ENCODE measurements at places on chromosomes 13 and 19.

DNA sequence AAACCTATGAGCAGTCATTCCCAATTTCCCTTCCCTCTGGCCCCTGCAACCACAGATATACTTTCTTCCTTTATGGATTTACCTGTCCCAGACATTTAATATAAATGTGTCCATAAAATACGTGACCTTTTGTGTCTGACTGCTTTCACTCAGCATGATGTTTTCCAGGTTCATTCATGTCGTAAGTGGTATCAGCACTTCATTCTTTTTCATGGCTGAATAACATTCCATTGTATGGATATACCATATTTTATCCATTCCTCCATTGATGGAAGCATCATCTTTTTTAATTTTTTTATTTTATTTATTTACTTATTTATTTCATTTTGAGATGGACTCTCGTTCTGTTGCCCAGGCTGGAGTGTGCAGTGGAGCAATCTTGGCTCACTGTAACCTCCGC lies 8.0 kb upstream of the PPP6R1 start:
- no peak for DNase-seq

GRCh38 chr13:78198419-78198818 lies 279.8 kb upstream of the EDNRB start:
- DNase-seq: no peak

DNA sequence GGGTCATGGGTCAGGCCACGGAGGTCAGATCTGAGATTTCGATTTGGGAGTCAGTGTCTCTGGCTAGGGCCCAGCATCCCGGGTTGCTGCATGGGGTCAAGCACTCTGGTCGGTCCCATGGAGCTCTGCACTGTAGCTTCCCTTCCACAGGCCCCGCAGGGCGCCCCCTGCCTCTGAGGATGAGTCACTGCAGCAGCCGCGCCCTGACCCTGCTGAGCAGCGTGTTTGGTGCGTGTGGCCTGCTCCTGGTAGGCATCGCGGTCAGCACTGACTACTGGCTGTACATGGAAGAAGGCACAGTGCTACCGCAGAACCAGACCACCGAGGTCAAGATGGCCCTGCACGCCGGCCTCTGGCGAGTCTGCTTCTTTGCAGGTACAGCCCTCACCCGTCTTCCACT lies 3.6 kb downstream of the CACNG7 start:
- DNase-seq: no peak

DNA sequence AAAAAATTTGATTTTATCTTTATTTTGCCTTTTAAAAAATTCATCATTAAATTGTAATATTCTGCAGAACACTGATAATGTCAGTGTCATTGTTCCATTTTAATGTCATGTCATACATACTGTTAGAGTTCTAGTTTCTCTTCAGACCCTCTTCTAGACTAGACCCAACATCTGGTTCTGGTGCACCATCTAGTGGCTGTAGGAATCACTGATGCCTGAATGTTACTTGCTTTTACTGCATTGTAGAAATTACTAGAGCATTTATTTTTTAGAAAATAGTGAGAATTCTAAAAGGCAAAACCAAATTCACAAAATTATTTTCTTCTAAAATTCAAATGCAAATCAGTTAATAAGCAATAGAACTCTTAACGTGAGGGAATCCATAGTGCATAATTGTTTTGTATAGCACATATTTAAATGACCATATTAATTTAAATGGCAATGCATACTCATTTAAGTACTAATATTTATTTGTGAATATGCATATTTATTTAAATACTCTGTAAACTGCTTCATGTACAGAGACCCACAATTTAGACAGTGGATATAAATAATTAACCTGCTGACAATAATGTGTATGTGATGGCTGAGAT lies 425.7 kb downstream of the KLF12 start:
- peak; percentile 53 for DNase-seq

- DNase-seq: peak; percentile 28
Observed at GRCh38 chr19:1618157-1619093, 13.2 kb upstream of the UQCR11 start.

DNA sequence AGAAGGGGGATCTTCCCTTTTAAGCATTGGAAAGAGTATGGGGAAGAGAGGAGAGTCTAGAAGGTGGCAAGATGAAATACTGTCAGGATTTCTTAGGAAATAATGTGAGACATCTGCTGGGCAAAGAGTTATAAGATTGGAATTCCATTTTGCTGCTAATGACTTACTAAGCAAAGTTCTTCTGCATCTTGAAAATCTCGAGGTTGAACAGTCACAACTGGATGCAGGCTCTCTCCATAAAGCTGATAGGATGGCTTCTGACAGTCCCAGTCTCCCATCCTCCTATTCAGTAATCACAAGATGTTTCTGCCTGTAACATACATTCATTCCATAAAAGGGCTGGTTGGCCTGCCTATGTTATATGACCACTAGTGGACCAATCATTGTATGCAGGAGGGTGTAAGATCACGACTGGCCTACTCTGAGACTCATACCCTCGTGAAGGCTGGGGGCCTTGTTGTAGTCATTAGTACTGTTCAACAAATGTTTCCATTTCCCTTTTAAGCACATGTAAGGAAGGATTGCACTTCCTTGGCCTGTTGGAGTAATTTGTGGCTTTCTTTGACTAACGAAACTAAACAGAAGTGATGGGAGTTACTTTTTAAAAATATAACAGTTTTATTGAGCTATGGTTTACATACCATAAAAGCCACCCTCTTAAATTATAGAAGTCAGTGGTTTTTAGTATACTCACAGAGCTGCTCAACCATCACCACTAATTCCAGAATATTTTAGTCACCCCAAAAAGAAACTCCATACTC lies 45.0 kb upstream of the TDRD3 start:
- no peak for DNase-seq

DNA sequence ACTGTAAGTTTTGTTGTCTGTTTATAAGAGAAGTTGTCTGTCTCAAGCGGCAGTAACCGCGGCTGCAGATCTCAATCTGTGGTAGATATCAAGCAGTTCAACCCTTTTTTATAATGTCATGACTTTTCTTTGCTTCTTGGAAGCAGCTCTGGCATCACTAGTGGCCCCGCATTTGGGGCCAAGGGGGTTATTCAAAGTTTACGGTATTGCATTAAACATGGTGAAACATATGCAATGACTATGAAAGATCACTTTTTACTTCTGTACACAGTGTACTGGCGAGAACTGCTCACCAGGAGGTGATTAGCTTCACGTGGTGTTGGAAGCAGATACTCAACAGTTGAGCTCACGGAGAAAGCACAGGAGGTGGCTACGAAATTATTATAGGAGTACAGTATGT lies 4.6 kb upstream of the FFAR3 start:
- no peak for DNase-seq

DNA sequence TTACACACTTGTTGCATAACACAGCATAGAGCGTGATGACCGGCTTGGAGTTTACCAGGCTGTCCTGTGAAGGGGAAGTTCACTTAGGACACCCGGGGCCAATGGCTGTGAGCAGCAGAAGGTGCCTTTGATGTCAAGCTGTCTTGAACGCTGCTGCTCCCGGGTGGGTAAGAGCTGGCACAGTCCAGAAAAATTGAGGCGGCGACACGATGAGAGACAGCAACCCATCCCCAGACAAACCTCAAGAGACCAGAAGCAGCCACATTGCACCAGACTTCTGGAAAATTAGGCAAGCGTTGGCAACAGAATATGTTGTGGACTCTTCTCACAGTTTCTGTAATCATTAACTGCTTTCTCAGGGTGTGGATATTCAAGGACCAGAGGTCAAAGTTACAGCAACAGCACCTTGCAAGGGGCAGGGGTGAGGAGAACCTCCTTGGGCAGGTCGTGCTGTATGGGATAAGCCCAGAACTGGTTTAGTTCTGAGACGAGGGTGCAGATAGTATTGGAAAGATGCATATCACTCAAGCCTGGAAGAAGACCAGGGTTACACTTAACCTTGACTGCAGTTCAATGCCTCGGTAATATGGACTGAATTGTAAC lies 10.1 kb downstream of the NFILZ start:
- peak; percentile 64 for DNase-seq

DNA sequence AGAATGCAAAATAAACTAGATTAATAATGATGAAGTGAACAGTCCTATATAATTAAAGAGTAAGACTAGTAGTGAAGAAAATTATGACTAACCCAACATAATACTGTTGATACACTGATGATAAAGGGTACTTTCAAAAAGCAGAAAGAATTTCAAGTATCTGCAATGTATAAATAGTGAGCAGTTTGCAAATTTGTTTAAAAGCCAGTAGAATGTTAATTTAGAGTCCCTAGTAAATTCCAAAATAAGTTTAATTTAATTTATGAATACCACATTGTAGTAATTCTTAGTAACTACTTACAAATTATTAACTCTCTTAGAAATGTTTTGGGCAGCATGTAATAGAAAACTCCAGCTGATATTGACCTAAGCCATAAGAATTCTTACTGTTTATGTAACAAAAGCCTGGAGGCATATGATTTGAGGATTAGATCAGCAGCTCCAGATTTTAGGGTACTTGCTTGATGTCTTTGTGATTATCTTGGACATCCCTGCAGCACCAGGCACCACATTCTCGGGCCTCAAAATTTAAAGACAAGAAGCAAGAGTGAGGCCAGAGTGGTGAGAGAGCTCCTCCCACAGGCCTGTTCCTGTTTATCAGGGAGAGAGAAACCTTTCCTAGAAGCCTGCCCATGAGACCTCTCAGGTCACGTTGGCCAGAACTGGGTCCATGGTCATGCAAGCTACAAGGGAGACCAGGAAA lies 67.6 kb upstream of the TDRD3 start:
- DNase-seq: peak; percentile 69

GRCh38 chr19:10361569-10362011 lies 18.8 kb downstream of the TYK2 start:
- no peak for DNase-seq

- no peak for DNase-seq
Observed at GRCh38 chr13:102548811-102549210, 48.0 kb upstream of the TPP2 start.

DNA sequence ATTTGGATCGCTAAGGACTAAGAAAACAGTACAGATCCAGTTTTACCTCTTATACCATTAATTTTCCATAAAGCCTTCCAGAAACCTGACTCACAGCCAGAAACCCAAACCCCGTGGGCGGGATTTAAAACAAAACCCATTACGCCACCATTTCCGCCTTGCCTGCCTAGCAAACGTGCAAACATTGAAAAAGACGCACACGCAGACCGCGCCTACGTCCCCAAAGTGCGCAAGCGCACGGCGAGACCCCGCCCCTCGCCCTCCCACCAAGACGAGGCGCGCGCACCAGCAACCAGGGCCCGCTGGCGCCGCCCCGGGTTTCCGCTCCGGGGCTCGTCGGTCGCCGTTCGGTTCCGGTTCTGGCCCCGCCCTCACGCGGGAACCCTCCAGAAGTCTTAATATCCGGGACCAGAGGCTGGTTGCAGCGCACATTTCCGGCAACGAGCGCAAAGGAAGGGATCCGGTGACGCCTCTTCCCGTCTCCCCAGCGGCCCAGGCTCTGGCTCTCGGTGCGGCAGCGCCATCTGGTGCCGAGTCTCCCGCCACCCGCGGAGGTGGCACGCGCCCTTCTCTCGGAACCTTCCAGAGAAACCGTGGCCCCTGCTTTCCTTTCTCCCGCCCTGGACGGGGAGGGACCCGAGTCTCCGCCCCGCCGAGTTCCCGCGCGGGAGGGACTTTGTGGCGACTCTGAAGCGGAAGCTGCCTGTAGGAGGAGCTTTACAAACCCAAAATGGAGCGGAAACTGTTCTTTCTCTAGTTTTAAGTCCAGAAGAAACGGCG lies 256.9 kb upstream of the STARD13 start:
- DNase-seq: peak; percentile 100

GRCh38 chr19:52600639-52601024 lies 30.5 kb downstream of the ZNF701 start:
- no peak for DNase-seq

DNA sequence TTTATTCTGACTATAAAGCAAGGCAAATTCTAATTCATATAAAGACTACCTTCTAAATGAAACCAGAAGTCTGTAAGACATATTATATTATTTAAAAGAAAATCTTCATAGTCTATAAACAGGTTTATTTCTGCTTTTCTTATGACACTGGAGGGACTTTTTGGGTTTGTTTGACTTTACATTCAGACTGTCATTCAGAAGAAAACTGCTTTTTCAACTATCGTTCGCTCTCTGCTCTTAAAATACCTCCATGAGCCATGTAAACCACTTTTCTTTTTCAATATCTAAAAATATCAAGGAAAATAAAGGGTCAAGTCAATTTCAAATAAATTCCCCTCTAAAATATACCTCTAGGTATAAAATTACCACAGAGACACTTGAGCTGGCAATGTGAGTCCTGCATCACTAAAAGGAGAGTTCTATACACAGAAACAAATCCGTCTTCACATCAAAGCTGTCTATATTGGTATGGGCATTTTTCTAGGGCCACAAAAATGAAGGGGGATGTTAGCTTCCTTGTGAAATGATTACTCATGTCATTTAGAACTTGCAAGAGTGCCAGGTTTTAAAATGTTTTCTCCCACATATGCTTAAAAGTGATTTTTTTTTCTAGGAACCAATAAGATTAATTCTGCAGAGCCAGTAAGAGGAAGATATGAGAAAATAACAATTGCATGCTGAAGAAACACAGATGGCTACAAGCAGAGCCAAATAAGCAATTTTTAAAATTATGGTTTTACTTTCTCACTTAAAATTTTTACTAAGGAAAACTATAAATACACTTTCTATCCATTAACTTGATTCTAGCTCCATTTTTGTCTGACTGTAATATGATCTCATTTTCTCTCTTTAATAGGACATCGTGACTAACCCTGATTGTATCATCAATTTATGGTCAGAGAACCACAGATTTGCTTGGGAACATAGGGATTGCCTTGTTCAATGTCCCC lies 181.8 kb downstream of the TBC1D4 start:
- no peak for DNase-seq

- DNase-seq: no peak
Observed at GRCh38 chr13:91567485-91568207, 169.2 kb downstream of the GPC5 start.

GRCh38 chr13:67369895-67370660 lies 139.9 kb upstream of the PCDH9 start:
- no peak for DNase-seq

DNA sequence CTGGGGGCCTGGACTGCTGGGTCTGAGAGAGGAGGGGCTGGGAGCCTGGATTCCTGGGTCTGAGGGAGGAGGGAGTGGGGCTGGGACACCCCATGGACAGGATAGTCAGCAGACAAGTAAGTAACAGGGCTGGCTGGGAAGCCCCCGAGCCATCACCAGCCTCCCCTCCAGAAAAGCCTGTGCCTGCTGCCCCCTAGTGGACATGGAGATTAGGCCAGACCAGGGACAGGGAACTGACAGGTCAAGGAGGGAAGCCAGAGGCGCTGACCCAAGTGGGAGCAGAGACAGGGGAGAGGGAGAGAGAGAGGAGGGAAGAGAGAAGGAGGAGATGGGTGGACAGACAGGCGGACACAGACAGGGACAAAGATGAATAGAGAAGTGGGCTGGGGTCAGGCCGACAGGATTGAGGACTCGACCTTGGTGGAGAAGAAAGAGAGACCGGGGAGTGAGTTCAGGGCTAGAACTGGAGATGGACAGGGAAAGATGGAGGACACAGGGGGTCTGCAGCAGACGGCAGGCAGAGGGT lies 6.7 kb upstream of the ERFL start:
- peak; percentile 70 for DNase-seq

Measured in KBM-7 (cell line).